Esophagus mucosa (tissue), 1 donor: ENCODE measurements at places on chromosomes 7 and 10. TPM values are rescaled to one million over a fixed set of nuclear protein-coding genes. Genes with fewer than 3 reads are reported as not detected.

HTRA1 gene
- total RNA-seq: 15.3 TPM

NUTM2A gene
- total RNA-seq: 0.40 TPM

OPALIN gene
- total RNA-seq: not detected

EPO gene
- not detected for total RNA-seq

HOXA13 gene
- total RNA-seq: not detected

SLC18A2 gene
- total RNA-seq: 0.12 TPM

EEPD1 gene
- total RNA-seq: 2.9 TPM

DNAJC30 gene
- total RNA-seq: 7.3 TPM
